SK-N-DZ (cell line): ENCODE measurements at places on chromosomes 1 and 21.

GRCh38 chr1:205038132-205038786 lies 4.8 kb upstream of the CNTN2 start:
- DNase-seq, result no peak

- DNase-seq, result no peak
These were observed at the start of gene TMCO2 for GRCh38 chr1:40247655-40248054. Gene TMCO2 (plus strand): TSS chr1:40247937. CDS start chr1:40247994, 57 bp downstream.

GRCh38 chr1:154547105-154547732 lies 11.2 kb downstream of the UBE2Q1 start:
- DNase-seq, result no peak

GRCh38 chr1:153607381-153607780 lies 5.6 kb downstream of the S100A16 start:
- no peak for DNase-seq

- no peak for DNase-seq
These were observed 355.8 kb downstream of the AMY1C start for GRCh38 chr1:104105465-104105864.

DNA sequence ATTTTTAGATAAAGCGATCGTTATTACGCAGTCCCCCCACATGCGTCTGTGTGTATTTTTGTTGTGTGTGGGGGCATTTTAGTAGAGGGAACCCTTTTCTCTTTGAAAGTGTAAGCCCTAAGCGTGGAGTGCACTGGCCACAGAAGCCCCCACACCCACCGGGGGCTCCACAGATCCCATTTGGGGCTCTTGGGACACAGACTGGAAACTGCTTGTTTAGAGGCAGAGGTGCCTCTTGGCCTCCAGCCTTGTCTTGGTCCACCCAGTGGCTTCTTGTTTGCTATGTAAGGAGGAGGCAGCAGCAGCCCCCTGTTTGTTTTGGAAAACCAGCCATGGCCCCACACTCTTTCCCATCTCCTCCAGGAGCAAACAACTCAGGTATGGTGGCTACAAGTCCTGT lies 42.8 kb downstream of the SLC37A1 start:
- DNase-seq, result no peak
